ENCODE measurements at places on chromosomes 11 and 22. TPM values are rescaled to one million over a fixed set of nuclear protein-coding genes. Genes with fewer than 3 reads are reported as not detected.

The CCND1 gene
- total RNA-seq = 3.2 TPM

DNA sequence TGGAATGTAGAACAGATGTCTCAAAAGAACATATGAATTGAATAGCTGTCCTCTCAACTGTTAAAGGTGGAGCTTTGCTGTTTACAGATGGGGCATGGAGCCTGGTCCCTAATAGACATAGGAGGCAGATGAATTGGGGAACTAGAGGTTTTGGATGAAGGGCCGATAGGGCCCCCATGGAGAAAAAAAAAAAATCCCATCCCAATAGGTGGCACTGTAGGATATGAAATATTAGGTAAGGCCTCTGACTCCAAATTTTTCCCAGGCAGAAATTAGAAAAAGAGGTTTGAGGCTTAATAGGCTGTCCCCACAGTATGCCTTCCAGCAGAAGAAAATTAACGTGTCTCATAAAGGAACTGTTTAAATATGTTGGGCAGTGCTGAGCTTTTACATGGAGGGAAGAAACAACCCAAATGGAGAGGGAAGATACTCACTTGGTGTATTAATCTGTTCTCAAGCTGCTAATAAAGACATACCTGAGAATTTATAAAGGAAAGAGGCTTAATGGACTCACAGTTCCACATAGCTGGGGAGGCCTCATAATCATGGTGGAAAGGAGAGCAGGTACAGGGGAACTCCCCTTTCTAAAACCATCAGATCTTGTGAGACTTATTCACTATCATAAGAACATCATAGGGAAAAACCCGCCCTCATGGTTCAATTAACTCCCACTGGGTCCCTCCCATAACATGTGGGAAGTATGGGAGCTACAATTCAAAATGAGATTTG is 30.1 kb upstream of the TMEM45B start:
- DNase-seq = no peak

DNA sequence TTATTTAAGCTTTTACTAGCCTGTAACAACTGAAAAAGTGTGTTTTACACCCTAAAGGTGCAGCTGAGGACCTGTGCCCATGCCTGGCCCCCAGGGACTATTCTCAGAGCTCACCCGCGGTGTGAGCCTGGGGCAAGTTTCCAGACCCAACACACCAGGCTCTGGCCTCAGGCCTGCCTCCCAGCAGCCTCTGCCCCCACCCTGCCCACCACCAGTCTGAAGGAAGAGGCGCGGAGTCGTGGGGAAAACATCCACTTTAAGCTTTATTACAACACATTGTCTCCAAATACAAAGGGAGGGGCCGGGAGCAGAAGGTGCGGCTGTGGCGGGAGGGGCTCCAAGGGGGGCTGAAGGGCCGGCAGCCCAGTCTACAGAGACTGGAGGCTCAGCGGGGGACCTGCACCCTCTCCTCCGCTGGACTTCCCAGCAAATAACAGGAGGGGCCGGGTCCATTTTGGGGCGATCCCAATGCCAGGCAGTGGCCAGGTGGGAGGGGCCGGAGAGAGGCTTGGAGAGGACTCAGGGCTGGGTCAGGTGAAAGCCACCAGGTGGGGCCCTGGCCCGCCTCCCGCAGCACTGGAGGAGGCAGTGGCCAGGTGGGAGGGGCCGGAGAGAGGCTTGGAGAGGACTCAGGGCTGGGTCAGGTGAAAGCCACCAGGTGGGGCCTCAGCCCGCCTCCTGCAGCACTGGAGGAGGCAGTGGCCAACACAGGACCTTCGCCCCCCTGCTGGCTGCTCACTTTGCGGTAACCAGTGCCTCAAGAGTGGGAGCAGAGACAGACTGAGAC is 18.1 kb downstream of the DUSP8 start:
- DNase-seq = no peak

DNA sequence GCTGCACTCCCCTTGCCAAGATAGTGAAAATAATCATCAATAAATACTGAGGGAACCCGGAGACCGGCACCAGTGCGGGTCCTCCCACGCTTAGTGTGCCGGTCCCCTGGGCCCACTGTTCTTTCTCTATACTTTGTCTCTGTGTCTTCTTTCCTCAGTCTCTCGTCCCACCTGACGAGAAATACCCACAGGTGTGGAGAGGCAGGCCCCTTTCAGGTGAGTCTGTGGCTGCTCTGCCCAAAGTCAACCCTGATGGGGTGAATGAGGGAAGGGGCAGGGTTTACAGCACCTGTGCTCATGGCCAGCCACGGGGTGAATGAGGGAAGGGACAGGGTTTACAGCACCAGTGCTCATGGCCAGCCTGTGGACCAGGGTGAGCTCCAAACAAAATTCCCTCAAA is 4.7 kb downstream of the BET1L start:
- DNase-seq = no peak

- no peak for DNase-seq
Measured at GRCh38 chr11:47396049-47396320, 12.4 kb upstream of the SLC39A13 start.
